ENCODE measurements at places on chromosomes 16 and 17. TPM values are rescaled to one million over a fixed set of nuclear protein-coding genes. Genes with fewer than 3 reads are reported as not detected.

SRCIN1 gene
- total RNA-seq = not detected

HS3ST6 gene
- not detected for total RNA-seq

CBX8 gene
- 5.3 TPM for total RNA-seq

SLC47A1 gene
- total RNA-seq = not detected

PRSS33 gene
- not detected for total RNA-seq

TMED6 gene
- not detected for total RNA-seq

PRCD gene
- not detected for total RNA-seq

DNA sequence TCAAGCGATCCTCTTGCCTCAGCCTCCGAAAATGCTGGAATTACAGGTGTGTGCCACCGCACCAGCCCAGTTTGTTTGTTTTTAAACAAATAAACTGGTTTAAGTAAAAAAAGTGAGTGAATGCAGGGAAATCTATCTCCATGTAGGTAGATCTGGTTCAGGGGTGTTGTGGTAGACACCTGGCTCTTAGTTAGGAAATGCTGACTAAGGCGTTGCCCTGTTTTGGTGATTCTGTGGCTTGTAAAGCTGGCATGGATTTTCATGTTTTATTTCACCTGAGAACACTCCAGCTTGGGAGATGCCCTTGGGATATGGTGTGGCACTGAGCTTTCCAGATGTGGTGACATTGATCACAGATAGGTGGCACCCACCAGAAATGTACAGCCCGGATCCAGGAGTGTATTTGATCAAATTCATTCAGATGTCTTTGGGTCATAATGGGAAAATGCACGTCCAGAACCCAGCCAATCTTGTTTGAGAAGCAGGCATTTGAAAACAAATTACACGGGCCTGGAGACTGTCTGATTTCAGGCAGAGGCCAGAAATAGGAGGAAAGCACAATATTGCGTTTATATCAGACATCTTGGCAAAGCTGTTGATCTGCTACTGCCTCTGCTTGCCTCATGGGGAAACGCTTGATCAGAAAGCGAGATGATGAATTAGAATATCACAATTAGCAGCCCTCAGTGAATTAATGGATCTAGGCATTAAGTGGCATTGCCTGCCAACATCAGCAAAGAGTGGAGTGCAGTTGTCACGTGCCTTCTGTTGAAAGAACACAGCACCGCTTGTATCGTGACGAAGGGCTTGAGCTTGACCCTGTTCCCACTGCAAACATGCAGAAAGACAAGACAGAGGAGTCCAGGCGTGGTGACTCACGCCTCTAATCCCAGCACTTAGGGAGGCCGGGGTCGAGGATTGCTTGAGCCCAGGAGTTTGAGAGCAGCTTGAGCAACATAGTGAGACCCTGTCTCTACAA lies 7.3 kb upstream of the IL34 start:
- DNase-seq = peak; percentile 87
- peaks cover 11% of the 10 kb centered on the region for H3K4me1 ChIP-seq
- H3K27ac ChIP-seq = peak overlapping the region; percentile 25
- H3K27me3 ChIP-seq = no peaks in the 10 kb centered on the region
- H3K4me3 ChIP-seq = no peak overlapping the region
- H3K36me3 ChIP-seq = no peaks in the 10 kb centered on the region

GRCh38 chr17:48970224-48970623 lies 1.8 kb upstream of the GIP start:
- no peak overlapping the region for H3K27ac ChIP-seq
- peaks cover 22% of the 10 kb centered on the region for H3K4me1 ChIP-seq
- H3K4me3 ChIP-seq = no peak overlapping the region

- no peaks in the 10 kb centered on the region for H3K36me3 ChIP-seq
- peaks cover 16% of the 10 kb centered on the region for H3K27me3 ChIP-seq
- no peak overlapping the region for H3K27ac ChIP-seq
- no peaks in the 10 kb centered on the region for H3K4me1 ChIP-seq
These were observed 32.5 kb downstream of the IKZF3 start for GRCh38 chr17:39831588-39831987.

- H3K27ac ChIP-seq = no peak overlapping the region
- H3K4me1 ChIP-seq = peaks cover 3% of the 10 kb centered on the region
- no peak overlapping the region for H3K4me3 ChIP-seq
- no peaks in the 10 kb centered on the region for H3K27me3 ChIP-seq
These were observed 6.7 kb downstream of the PITPNA start for GRCh38 chr17:1555651-1556471.

- H3K27ac ChIP-seq = peak within 1 kb of the TSS; percentile 92
- H3K4me1 ChIP-seq = 0 out of 2 replicates have a peak, but pooled peaks cover 2% of the 10 kb centered on the region
- peaks cover 21% of the 10 kb centered on the region for H3K36me3 ChIP-seq
- no peaks in the 10 kb centered on the region for H3K27me3 ChIP-seq
These were observed at the start of gene IFI35 for GRCh38 chr17:43006639-43007551. Gene IFI35 (plus strand): TSS chr17:43006784. CDS start chr17:43006948, 164 bp downstream.

DNA sequence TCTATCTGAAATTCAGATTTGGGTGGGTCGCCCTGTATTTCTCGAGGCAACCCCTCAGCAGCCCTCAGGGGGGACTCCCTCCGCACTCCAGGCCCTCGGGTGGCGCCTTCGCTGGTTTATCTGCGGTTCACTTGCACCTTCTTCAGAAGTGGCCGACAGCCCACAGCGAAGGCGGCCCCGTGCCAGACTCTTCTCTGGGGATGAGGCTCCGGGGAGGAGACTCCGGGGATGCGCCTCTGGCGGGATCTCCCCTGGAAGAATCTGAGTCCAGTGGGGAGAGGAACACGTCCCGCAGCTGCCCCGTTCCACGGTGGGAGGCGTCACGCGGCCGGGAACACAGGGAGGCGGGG lies 63.9 kb upstream of the DNAJA2 start:
- peak overlapping the region; percentile 74 for H3K4me3 ChIP-seq
- no peak overlapping the region for H3K27ac ChIP-seq
- H3K36me3 ChIP-seq = no peaks in the 10 kb centered on the region
- H3K27me3 ChIP-seq = peaks cover 4% of the 10 kb centered on the region

- peaks cover 87% of the 10 kb centered on the region for H3K36me3 ChIP-seq
- H3K27me3 ChIP-seq = no peaks in the 10 kb centered on the region
- DNase-seq = no peak
- no peak overlapping the region for H3K27ac ChIP-seq
- H3K4me1 ChIP-seq = peaks cover 19% of the 10 kb centered on the region
- no peak overlapping the region for H3K4me3 ChIP-seq
These were observed 69.7 kb downstream of the IL21R start for GRCh38 chr16:27471661-27472060.

DNA sequence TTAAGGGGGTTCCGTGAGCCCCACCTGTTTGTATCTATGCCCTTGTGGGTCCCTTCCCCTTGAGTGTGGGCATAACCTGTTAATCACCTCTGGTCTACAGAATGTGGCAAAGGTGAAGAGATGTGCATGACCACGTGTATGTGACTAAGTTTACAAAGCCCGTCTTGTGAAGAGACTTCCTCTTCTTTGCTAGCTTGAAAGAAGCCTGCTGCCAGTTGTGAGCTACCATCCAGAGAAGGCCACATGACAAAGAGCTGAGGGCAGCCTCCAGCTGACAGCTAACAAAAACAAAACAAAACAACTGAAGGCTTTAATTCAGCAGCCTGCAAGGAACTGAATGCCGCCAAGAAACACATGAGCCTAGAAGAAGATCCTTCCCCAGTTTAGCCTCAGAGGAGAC lies 112.0 kb downstream of the AXIN2 start:
- no peak overlapping the region for H3K4me3 ChIP-seq
- no peak overlapping the region for H3K27ac ChIP-seq

DNA sequence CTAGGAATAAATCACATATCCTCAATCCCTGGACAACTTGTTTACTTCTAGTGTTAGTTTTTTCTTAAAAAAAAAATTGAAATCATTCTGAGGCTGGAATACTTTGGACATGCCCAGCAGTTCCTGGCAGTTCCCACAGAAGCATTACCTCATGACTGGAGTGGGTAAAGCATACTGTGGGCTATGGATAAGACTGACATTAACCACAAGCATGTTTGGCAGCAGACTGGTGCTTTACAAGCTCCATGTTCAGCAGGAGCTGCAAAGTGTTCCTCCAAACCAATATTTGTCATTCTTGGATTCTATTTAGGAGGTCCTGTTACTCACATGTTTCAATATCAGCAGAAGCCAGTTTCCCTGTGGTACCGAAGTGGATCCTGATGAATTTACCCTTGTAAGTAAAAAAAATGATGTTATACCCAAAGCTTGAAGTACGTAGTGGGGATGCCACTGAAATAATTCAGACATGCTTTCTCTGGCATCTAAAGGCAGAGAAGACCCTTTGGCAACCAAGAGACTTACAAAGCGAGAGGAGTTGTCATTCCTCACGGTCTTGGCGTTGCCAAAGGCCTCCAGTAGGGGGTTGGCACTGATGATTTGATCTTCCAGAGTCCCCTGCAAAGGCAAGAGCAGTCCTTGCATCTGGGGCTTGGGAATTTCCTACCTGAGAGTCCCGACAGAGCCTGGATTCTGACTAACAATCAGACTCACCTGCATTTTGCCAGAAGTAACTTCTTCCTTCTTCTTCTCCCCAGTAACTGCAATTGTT lies 4.9 kb downstream of the MYH1 start:
- DNase-seq = peak; percentile 0
- no peak overlapping the region for H3K27ac ChIP-seq
- no peaks in the 10 kb centered on the region for H3K4me1 ChIP-seq
- H3K4me3 ChIP-seq = no peak overlapping the region

DNA sequence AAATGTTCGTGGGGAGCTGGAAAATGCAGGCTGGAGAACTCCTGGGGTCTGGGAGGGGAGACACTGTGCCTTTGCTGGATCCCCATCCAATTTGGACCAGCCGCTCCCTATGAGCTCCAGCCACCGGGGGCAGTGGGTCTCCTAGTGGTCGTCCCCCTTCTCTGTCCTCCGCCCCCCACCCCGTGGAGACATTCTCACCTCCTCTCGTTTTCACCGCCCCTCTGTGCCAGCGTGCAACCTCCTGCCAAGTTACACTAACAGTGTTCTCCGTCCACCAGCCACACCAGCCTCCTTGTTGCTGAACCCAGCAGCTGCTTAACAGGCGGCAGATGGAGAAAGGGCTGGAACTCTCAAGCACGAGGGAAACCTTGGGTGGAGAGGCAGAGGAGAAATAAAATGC lies 67.4 kb upstream of the SOX9 start:
- no peak overlapping the region for H3K4me3 ChIP-seq
- no peak for DNase-seq
- H3K4me1 ChIP-seq = no peaks in the 10 kb centered on the region
- H3K27me3 ChIP-seq = peaks cover 22% of the 10 kb centered on the region

- H3K4me1 ChIP-seq = no peaks in the 10 kb centered on the region
- no peaks in the 10 kb centered on the region for H3K36me3 ChIP-seq
- no peak for DNase-seq
- no peak overlapping the region for H3K27ac ChIP-seq
These were observed 30.8 kb downstream of the USP43 start for GRCh38 chr17:9676084-9676483.

DNA sequence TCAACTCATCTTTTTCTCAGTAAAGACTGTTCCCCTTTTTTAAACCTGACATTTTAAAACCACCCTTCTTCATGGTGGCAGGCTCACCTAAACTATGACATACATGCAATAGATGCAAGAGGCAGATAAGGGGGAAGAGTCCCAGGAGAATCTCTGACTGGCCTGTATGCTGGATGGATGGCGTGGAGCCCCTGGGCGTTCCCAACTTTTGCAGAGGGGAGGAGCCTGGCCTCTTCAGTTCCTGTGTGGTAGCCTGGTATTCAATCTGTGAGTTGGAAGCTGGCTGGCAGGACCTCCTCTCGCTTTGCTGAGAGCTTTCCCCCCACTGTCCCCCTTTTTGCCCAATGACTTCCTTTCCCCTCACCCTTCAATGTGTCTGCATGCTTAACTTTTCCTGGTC lies 217.6 kb upstream of the CA10 start:
- H3K4me3 ChIP-seq = no peak overlapping the region
- DNase-seq = no peak
- no peaks in the 10 kb centered on the region for H3K27me3 ChIP-seq
- no peaks in the 10 kb centered on the region for H3K36me3 ChIP-seq

- no peak for DNase-seq
- no peak overlapping the region for H3K4me3 ChIP-seq
- no peaks in the 10 kb centered on the region for H3K36me3 ChIP-seq
- peaks cover 50% of the 10 kb centered on the region for H3K27me3 ChIP-seq
- H3K4me1 ChIP-seq = no peaks in the 10 kb centered on the region
These were observed 11.4 kb upstream of the CLDN9 start for GRCh38 chr16:3001316-3001715.

GRCh38 chr17:59108400-59109102 lies 1.9 kb upstream of the TRIM37 start:
- DNase-seq = no peak
- no peak overlapping the region for H3K27ac ChIP-seq
- H3K27me3 ChIP-seq = no peaks in the 10 kb centered on the region
- H3K36me3 ChIP-seq = no peaks in the 10 kb centered on the region
- H3K4me3 ChIP-seq = no peak overlapping the region

- peaks cover 24% of the 10 kb centered on the region for H3K36me3 ChIP-seq
- H3K4me1 ChIP-seq = peaks cover 21% of the 10 kb centered on the region
These were observed 4.9 kb downstream of the GIT1 start for GRCh38 chr17:29584452-29585079.

GRCh38 chr16:28059841-28060575 lies 3.5 kb downstream of the GSG1L start:
- no peak overlapping the region for H3K4me3 ChIP-seq
- DNase-seq = no peak
- no peaks in the 10 kb centered on the region for H3K36me3 ChIP-seq
- H3K4me1 ChIP-seq = no peaks in the 10 kb centered on the region

- H3K4me3 ChIP-seq = no peak overlapping the region
- no peak overlapping the region for H3K27ac ChIP-seq
- H3K4me1 ChIP-seq = no peaks in the 10 kb centered on the region
These were observed 17.6 kb upstream of the MYH3 start for GRCh38 chr17:10674704-10675103.

DNA sequence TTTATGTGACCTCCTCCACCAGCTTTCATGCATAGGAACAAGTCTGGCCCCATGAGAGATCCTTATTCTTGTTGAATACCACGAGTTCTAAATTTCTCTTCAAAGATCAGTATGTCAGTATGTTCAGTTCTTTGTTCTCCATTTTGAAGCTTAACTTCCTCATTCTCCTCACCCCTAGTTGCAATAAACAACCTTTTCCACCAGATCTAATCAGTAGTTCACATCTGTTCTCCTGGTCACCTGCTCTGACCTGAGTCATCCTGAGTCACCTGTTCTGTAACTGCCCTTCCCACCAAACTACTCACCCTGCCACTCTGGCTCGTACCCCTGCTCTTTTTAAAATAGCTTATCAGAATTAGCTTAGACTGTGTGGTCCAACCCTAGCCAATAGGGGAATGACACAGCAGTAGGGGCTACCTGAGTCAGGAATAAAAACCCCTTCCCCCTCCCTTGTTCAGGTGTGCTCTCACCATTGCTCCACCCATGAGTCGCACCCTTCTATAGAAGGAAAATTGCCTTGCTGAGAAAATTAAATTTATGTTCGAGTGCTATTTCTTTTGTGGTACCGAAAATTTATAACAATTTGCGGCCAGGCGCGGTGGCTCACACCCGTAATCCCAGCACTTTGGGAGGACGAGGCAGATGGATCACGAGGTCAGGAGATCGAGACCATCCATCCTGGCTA lies 94.6 kb downstream of the EMP2 start:
- H3K36me3 ChIP-seq = no peaks in the 10 kb centered on the region
- no peak for DNase-seq
- H3K27me3 ChIP-seq = no peaks in the 10 kb centered on the region
- no peak overlapping the region for H3K4me3 ChIP-seq
- H3K4me1 ChIP-seq = no peaks in the 10 kb centered on the region
- no peak overlapping the region for H3K27ac ChIP-seq

GRCh38 chr17:17079761-17080160 lies 37.5 kb downstream of the MPRIP start:
- no peak overlapping the region for H3K4me3 ChIP-seq
- H3K27me3 ChIP-seq = no peaks in the 10 kb centered on the region
- DNase-seq = no peak

GRCh38 chr16:7025616-7026190 lies 306.9 kb upstream of the RBFOX1 start:
- no peaks in the 10 kb centered on the region for H3K36me3 ChIP-seq
- no peak overlapping the region for H3K4me3 ChIP-seq
- no peaks in the 10 kb centered on the region for H3K27me3 ChIP-seq
- H3K4me1 ChIP-seq = no peaks in the 10 kb centered on the region
- DNase-seq = no peak

Data from IMR-90 (cell line).